ENCODE measurements at places on chromosomes 13 and 19.

GRCh38 chr13:36090592-36090991 is 40.6 kb downstream of the DCLK1 start:
- no peak for DNase-seq

- DNase-seq, result no peak
Observed at GRCh38 chr19:51681286-51681941, 11.7 kb upstream of the SPACA6 start.

GRCh38 chr13:112980434-112980833 is 11.4 kb downstream of the MCF2L start:
- DNase-seq, result no peak

DNA sequence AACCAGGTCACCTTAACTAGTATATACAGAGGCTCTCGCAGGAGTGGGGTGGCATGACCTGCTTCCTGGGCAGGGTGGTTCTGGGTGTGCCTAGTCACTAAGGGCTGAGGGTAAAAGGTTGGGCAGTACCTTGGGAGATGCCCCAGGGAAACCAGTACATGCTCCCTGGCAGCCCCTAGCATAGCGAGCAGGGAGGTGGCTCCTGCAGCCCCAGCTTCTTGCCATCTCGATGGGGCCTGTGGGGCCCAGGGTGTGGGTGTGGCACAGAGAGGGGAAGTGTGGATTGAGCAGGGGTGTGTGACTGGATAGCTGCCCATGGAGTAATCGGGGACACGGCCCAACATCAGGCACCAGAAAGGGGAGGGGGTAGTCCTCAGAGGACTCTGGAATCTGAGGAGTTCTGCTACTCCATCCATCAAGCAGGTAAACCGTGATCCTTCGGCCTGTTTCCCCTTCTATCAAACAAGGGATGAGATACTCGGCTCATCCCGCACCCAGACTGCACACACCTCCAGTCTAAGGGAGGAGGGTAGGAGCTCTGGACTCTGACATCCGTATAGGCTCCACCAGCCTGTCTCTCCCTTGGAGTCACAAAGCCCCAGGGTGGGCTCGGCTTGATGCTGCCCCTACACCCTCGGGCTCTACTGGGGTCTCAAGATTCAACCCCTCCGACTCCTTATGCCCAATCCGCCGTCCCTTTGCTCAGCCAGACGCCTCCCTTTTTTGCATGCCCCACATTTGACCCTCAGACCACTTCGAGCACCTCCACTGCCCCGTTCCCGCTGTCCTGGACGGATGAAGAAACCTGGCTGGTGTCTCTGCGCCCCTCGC is 1.1 kb downstream of the ZBTB45 start:
- DNase-seq, result no peak

GRCh38 chr19:30564551-30565011 is 192.4 kb downstream of the ZNF536 start:
- no peak for DNase-seq

- DNase-seq, result no peak
Observed at GRCh38 chr13:82011355-82011754, 1670.4 kb upstream of the SPRY2 start.

DNA sequence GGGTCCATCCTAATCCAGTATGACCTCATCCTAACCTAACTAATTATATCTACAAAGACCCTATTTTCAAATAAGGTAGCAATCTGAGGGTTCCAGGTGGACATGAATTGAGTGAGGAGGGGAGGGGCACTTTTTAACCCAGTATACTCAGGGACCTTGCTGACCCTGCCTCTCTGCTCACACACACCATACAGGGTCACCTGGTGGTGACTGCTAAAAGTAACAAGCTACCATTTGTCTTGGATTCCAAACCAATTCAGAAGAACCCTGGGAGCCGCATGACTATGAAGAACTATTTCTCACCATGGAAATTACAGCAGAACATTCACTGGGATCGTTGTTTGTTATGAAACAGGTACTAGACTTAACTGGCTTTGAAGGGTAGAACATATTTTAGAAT is 151.9 kb downstream of the LACC1 start:
- DNase-seq, result no peak

DNA sequence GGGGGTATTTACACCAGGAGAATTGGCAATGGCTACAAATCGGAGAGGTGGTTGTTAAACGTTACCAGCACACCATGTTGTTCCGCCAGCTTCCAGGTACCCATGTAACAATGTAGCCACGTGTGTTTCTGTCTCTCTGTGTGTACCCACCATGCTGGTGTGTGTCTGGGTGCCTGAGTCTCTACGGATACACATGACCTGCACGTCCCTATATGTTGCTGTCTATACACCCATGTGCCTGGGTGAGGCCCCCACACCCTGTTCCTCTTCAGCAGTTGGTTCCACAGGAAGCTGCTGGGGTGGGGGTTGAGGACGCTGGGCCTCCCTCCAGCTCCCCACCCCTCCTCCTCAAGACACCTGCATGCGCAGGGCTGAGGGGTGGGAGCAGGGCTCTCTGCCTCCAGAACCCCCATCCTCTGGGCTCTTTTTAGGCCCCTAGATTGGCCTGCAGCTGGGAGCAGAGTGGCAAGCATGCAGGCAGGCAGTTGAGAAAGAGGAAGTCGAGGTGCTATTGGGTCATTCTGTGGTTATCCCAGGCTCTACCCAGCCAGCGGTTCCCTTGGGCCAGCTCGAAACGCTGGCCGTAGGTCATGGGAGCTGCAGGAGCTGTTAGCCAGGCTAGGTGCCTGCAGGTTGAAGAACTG is at the start of gene ARHGEF18:
ARHGEF18 (plus strand) TSS at position 351 of the 644 bp plus-strand sequence. CDS start 13,954 bp downstream, outside the sequence.
- DNase-seq, result no peak

DNA sequence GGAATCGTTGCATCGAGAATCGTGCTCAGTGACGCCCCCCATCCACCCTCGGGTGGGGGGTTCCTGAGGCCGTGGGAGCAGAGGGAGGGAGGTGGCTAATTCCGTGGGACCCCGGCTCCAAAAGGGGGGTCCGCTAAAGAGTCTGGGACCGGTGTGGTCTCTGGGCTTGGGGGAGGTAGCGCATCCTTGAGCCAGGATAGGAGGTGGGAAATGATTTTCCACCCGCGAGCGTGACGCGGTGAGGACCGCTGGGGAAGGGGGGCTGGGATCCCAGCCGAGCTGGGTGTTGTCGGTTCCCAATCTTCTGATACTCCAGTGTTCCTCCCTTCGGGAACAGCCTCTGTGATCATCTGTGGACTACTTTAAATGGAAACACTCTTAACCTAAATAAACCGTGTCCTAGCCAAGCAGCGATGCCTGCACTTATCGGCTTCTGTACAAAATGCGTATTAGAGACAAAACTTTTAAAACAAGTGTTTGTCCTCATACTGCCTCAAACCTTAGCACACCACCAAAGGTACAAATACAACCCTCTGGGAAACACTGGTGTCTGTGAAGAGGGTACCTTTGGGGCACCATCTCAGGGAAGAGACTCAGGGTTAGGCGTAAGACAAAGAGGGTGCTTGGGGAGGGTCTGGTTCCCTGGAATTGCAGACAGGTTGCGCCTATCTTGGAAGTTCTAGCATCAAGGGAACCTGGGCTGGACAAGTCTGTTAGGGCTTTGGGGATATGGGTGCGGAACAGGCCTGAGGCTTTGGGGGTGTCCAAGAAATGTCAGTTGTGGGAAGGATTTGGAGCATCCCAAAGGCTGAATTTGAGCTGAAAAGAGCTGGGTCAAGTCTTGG is 16.0 kb downstream of the KCNC3 start:
- DNase-seq, result no peak

DNA sequence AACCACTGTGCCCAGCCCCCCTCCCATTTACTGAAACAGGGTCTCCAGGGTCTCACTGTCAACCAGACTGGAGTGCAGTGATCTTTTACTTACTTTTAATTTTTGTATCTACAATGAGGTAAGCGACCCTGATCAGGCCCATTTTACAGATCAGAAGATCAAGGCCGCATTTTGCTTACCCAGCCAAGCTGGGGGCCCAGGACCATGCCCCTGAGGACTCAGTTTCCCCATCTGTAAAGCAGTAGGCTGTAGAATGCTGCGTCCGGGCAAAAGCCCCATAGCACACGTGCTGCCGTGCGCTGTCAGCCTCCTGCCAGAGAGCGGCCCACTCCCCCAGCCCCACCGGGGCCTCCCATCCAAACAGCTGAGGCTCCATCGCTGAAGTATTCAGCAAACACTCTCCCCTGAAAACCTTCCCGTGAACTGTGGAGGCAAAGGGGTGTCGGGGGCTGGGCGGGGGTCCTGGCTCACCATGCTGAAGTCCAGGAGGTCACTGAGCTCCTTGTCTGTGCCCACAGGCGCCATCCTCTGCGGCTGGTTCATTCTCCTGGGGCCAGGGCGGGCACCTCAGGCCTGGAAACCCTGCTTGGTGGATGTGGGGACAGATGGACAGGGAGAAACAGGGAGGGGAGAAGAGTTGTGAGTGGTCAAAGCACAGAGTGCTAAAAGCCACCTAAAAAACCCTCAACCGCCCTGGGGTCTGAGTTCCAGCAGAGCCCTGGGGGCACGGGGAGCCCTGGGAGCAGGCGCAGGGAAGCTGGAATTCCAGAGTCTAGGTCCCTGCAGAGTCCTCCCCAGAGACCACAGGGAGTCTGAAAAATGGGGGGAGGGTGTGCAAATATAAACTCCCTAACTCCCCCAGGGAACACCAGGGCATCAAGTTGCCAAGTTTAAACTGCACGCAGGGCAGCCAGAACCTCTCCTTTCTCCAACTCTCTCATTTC is 2.4 kb downstream of the TCF3 start:
- no peak for DNase-seq

DNA sequence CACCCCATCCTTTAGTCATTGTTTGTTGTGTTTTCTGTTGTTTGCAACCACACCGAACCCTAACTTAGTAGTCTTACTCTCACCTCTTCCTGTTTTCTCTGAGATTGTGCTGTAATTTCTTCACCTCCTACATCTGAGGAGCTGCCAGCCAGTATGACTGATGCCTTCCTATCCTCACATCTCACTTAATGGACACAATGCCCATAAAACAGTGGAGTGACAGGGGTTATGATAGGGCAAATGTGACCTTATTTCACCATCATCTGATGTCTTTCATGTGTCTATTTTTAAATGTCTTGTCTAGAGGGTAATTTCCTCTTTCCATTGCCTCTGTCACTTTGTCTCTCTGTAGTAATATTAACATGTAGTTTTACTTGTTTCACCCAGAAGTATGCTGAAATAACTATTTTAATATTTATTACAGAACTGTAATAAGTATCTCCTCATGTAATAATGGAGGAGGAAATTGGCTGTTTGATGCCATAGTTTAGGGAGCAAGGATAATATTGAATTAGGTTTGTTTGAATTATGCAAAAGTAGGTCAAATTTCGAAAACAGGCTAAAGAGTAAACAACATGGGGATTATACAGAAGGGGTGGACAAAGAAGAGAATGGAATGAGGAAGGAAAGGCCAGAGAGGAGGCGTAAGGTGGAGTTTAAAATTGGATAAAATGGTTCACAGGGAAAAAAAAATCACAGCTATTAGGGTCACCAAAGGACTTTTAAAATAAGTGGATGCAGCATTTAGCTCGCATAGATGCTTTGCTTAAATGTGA is 103.5 kb upstream of the SPRY2 start:
- no peak for DNase-seq

- no peak for DNase-seq
Observed at GRCh38 chr13:34883396-34883795, 58.7 kb upstream of the NBEA start.

GRCh38 chr13:31367410-31367809 is 167.6 kb downstream of the B3GLCT start:
- no peak for DNase-seq
